ENCODE measurements at places on chromosomes 5 and 9.
A peak's percentile ranks its signal among the peaks of the same experiment; 100 is the strongest.

GRCh38 chr9:30774326-30774725 lies 1610.1 kb upstream of the ACO1 start:
- DNase-seq: no peak

DNA sequence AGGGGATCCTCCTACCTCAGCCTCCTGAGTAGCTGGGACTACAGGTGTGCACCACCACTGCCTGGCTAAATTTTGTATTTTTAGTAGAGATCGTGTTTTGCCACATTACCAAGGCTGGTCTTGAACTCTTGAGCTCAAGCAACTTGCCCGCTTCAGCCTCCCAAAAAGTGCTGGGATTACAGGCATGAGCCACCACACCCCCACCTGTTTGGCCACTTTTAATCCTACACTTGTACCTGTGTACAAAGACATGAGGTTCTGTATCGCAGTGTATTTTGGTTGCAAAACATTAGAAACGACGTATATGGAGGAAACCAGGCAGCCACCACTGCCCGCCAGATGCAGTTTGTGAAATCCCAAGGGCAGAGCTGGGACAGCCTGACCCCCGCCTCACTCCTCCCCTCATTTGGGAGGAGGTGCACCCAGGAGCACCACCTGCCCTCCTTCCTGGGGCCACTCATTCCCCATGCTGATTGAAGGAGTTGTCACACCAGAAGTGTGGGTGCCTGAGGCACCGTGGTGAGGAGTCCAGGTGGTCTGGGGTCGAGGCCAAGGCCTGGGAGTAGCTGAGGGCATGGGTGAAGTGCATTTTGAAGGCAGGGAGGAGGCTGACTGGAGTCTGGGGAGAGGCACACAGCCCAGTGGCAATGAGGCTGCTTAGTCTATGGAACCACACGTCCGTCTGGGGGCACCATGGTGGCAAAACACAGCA lies 39.3 kb upstream of the OLFM1 start:
- DNase-seq: no peak

DNA sequence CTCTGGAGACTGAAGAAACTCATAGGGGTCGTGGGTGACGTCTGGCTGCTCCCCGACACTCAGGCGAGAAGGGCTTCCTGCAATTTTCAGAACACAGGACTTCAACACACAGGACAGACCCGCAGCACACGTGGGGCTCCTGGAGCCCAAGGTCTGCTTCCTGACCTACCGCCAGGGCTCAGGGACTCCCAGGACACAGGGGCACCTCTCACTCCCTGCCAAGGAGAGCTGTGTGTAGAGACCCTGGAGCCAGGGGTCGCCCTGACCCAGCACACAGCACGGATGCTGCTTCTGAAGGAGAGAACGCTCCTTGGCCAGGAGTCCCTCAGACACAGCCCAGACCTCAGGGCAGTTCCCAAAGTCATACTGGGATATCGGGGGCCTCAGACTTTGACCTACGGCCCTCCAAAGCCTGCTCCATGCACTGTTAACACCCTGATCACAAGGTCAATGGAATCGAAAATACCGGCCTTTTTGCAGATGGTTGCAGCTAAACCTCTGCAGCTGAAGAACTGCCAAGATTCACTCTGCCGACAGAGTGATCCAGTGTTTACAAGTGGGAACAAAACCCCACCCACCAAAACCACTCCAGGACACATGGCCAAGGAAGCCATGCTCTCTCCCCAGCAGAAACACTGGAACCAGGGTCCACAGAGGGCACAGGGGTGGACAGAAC lies 13.8 kb upstream of the ZDHHC11 start:
- DNase-seq: no peak

GRCh38 chr9:135174248-135174647 lies 86.8 kb downstream of the OLFM1 start:
- no peak for DNase-seq

- DNase-seq: no peak
These were observed 161.3 kb downstream of the DRD1 start for GRCh38 chr5:175282611-175283225.

DNA sequence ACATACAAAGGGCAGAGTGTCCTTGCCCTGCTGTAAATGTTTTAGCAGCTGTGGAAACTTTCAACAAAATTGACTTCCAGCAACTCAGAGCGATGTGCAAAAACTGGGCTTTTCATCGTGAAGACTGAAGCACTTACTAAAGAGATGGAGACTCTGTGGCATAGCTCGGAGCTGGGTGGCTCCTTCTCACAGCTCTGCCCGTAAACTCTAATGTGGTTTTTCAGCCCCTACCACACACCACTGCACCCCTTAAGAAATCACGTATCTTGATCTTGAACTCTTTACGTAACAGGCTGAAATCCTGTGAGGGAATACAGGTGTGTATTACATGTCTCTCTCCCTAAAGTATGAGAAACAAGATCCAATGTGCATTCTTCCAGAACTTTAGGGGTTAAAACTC lies 124.4 kb downstream of the MEF2C start:
- DNase-seq: no peak

GRCh38 chr5:134053840-134054338 lies 49.1 kb upstream of the VDAC1 start:
- DNase-seq: peak; percentile 42

DNA sequence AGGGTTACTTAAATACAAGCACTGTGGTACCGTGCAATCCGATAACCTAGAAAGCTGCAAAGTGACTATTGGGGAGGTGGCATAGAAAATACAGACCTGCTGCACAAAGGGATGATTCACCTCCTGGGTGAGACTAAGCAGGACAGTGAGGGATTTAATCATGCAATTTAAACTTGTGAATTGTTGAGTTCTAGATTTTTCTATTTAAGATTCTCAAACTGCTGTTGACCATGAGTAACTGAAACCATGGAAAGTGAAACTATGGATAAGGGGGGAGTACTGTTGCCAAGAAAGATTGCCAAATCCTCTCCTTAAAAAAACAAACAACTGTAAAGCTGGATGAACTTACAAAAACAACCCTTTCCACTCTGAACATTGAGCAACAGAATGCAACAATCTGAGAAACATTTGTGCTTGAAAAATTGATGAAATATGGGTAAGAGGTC lies 61.5 kb upstream of the NUDT12 start:
- no peak for DNase-seq

DNA sequence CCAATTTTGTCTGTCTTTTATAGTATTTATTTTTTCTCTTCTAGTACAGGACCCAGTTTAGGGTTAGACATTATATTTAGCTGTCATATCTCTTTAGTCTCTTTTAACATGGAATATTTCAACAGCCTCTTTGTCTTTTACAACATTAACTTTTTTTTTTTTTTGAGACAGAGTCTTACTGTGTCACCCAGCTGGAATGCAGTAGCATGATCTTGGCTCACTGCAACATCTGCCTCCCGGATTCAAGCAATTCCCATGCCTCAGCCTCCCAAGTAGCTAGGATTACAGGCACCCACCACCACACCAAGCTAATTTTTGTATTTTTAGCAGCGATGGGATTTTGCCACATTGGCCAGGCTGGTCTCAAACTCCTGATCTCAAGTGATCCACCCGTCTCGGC lies 90.1 kb downstream of the ADAMTS6 start:
- no peak for DNase-seq

DNA sequence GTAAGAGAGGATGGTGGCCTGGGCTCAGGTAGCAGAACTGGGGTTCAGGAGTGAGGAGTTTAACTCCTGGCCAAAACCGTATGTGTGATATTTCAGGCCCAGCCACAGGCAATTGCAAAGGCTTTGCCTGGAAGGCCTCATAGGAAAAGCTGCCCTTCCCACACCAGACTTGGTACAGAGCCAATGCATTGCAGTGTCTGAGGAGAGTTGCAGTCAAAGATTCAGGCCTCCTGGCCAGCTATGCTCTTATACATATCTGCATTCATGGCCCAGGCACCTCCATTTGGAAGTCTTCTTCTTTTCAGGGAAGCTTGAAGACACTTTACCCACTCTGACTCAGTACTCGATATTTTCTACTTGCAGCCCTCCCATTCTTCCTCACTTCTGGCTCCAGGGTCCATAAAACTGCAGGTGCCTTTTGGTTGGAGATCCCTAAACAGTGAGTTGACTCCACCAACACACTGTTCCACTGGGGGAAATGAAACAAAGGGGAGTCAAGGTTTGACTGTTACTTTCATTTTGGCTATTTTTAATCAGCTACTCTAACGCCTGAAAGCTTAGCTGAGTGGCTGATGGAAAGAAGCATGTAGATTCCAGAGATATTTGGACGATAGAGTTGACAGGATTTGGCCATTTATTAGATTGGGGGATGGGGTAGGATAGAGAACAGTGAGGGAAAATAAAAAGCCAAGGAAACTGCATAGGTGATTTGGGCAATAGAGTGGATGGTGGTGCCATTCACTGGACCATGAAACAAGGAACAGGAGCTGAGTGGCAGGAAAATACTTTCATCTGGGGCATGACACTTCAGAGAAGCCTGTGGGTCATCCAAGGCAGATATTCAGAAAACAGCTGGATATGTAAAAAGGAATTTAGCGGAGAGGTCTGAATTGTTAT lies 30.6 kb upstream of the IL33 start:
- no peak for DNase-seq

DNA sequence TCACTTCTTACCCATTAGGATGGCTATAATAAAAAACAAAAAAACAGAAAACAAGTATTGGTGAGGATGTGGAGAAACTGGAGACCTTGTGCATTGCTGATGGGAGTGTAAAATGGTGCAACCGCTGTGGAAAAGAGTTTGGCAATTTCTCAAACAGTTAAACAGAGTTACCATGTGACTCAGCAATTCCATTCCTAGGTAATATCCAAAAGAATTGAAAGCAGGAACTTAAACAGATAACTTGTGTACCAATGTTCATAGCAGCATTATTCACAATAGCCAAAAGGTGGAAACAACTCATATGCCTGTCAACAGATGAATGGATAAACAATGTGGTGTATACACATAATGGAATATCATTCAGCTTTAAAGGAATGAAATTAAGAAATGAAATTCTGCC lies 28.9 kb downstream of the DCP2 start:
- DNase-seq: no peak

DNA sequence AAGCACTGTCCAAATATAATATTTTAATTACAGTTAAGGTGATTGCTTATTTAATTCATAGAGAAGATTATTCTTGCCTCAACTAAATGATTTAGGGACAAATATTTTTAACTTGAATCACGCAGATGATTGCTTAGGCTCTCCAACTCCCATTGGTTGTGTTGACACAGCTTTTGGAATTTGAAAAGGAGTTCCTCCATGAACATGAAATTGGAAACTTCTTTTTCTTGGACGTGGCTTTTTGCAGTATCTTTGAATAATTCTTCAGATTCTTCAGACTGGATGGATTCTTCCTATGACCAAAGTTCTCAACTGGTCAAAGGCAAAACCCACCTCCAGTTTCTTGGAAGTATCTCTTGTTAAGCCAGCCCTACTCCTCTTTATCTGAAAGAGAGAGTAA lies 456.4 kb upstream of the KLF4 start:
- no peak for DNase-seq

GRCh38 chr9:34484678-34485077 lies 26.1 kb downstream of the DNAI1 start:
- no peak for DNase-seq

GRCh38 chr5:150143350-150144245 lies 12.0 kb downstream of the PDGFRB start:
- DNase-seq: no peak

DNA sequence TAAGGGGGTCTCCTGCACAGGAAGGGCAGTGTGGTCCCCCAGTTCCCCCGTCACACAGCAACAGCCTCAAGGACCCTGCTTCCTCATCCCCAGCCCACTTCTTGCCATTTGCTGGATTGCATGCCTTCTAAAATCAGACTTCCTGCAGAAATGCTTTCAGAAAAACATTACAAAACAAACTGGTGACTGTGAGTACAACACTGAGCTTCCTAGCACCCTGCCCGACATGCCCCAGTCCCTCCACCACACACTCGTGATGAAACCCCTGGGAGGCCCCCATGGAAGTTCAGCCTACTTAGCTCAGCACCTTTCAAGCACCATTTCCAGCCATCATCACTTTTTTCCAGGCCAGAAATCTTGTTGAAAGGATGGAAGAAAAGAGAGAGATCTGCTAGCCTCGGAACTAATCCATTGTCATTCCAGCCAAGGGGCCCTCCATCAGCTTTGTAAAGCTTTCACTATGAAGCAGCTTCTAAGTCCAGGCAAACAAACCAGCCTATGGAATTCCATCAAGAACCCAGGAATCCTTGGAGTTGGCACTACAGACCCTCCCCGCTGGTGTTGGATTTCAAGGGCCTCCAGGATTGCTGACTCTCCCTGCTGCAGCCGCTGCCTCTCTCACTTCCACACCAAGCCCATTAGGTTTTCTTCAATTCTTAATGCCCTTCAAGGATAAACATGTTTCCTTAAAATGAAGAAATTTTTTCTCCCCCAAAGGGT lies 114.6 kb downstream of the C5orf15 start:
- DNase-seq: no peak

DNA sequence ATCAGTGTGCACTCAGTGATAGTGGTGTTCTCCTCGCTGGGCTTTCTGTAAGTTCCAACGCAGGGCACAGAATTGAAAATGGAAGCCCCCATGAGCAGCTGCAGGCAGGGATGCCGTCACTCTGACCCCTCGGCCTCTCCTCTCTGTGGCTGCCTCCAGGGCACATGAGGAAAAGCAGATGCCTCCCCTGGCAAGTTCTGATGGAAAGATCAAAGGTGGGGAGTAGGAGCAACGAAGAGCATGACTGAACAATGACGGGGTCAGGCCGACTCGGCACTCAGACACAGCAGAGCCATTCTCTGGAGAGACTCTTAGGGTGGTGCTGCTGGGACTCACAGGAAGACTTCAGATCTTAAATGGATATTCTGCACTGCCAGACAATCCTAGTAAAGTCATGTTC lies 65.6 kb upstream of the CKMT2 start:
- DNase-seq: no peak

- DNase-seq: no peak
These were observed 83.1 kb upstream of the LMNB1 start for GRCh38 chr5:126693806-126694205.

- no peak for DNase-seq
These were observed 20.7 kb upstream of the LPCAT1 start for GRCh38 chr5:1544294-1544961.

GRCh38 chr5:7650755-7651154 lies 200.2 kb downstream of the CFAP90 start:
- DNase-seq: no peak

DNA sequence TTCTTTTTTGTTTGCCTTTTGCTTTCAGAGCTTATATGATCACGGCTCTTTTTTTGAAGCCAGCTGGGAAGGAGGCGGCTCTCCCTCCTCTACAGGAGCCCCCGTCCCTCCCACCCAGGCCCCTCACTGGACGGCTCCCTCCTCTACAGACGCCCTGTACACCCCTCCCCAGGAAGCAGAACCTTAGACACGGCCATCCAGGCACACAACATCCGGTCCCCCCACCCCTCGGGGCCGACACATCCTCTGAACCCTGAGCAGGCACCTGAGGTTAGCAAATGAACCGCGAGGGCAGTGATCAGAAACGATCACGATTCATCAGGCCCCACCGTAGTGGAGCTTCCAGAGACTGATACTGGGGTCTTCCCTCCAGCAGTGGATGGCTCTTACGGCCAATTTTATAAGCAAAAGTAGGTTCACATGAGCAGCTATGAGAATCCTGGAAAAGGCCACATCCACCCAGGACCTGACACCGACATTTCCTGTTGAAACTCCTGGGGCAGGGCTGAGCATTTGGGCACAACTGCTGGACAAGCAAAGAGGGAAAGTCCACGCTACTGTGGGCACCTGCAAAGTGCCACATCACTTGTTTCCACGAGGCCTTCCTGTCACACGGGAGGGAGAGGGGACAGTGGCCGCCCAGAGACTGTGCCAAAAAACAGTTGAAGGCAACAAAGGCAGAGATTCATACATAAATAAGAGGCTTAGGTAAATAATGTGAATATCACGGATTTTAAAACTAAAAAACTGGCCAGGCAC lies 78.9 kb downstream of the SEMA4D start:
- DNase-seq: peak; percentile 85

- DNase-seq: no peak
These were observed 67.6 kb downstream of the FYB1 start for GRCh38 chr5:39151745-39152144.
